T-helper 17 cell (primary cell): ENCODE measurements at places on chromosomes 11 and 22. TPM values are rescaled to one million over a fixed set of nuclear protein-coding genes. Genes with fewer than 3 reads are reported as not detected.

Gene YPEL1
- total RNA-seq, result 4.6 TPM

Gene CABP4
- 7.5 TPM for total RNA-seq

- no peak for DNase-seq
These were observed 16.2 kb downstream of the POU2F3 start for GRCh38 chr11:120256178-120256577.

Gene HSPA8
- 1,034 TPM for total RNA-seq

DNA sequence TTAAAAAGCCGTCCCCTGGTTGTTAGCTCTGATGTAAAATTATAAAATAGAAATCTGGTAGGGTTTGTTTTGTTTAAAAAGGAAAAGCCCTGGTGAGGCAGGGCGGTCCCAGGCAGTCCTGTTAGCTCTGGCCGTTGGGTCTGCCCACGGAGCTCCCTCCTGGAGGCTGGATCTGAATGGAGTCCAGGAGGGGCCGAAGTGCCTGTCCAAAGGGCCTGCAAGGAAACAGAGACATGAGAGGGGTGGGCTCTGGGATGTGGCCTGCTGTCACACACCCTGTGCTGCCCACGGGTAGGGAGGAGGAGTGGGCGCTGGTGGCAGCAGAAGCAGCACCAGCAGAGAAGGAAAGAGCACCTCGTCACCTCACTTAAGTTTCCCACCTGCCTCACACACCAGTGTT is 11.3 kb upstream of the PMM1 start:
- DNase-seq, result no peak

DNA sequence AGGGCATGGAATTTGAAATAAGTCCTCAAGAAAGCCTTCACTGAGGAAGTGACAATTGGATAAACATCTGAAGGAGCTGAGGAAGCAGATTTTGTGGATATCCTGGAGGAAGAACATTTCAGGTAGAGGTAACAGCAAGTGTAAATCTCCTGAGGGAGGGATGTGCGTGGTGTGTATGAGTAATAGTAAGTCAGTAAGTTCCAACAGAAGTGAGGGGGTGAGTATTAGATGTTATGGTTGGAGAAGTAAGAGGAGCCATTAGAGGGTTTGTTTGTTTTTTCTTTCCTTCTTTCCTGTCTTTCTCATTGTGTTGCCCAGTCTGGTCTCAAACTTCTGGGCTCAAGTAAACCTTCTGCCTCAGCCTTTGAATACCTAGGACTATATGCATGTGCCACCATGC is 29.0 kb downstream of the ANKRD42 start:
- no peak for DNase-seq

Gene H19
- total RNA-seq, result not detected

DNA sequence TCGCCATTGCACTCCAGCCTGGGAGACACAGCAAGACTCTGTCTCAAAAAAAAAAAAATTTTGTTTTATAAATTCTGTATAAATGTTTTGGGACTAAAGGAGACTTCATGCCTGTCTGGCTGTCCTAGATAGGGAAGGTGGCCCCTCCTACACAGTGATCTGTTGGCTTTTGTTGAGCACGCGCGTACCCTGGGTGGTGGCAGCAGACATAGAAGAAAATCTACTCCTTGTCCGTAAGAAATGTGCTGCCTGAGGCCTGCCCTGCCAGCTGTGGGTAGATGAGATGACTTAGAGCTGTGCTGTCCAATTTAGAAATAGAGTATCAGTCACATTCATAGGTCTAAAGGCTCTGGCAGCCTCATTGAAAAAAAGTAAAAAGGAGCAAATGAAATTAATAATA is 37.0 kb downstream of the AP2A2 start:
- DNase-seq, result no peak

DNA sequence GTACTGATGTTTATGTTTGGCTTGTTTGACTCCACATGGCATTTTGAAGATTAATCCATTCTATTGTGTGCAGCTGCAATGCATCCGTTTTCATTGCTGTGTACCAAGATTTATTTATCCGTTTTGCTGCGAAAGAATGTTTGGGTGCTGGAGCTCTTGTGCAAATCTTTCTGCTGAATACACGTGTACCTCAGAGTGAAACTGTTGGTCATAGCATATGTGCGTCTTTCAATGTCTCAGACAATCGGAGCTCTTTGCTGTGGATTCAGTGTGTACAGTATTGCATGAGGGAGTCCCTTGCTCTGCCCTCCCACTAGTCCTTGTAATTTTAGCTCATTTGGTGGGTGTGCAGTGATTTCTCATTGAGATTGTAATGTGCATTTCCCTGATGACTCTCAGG is 545.4 kb downstream of the TBC1D22A start:
- DNase-seq, result no peak

DNA sequence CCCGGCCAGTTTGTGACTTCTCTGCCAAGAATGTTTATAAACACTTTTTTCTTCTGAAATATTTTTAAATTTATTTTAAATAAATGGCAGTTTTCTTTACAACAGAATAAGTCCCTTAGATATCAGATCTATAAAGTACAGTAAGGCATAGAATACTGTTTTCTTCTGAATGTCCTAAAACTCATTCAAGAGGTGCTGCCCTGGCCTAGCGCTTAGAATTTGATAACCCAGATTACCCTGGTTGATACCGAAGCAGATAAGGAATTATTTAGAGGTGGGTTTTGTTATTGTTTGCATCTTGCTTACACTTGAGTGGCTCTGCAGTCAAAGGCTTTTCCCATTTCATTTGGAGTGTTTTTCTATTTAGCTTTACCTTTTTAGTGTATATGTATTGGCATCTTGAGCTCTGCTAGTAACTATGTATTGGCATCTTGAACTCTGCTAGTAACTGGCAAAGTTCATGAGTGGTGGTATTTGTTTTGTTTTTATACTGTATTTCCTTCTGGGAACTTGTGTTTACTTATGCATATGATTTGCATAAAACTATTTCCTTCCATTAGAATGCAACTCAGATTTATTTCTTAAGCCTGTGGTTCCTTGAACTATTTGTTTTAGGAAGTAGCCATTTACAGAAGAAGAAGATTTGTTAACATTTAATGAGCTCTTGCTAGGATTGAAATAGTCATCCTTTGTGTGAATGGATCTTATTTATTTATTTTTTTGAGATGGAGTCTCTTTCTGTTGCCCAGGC is 1.2 kb downstream of the ACAD8 start:
- DNase-seq, result no peak

GRCh38 chr11:102891736-102892135 is 17.0 kb upstream of the MMP12 start:
- no peak for DNase-seq

Gene SERHL2
- 0.40 TPM for total RNA-seq

Gene SUSD2
- 1.1 TPM for total RNA-seq

Gene MFRP
- total RNA-seq, result not detected

- no peak for DNase-seq
These were observed 27.4 kb downstream of the SLC43A1 start for GRCh38 chr11:57487920-57488659.

Gene NOX4
- not detected for total RNA-seq

- no peak for DNase-seq
These were observed 14.0 kb upstream of the SESN3 start for GRCh38 chr11:95245038-95245437.

DNA sequence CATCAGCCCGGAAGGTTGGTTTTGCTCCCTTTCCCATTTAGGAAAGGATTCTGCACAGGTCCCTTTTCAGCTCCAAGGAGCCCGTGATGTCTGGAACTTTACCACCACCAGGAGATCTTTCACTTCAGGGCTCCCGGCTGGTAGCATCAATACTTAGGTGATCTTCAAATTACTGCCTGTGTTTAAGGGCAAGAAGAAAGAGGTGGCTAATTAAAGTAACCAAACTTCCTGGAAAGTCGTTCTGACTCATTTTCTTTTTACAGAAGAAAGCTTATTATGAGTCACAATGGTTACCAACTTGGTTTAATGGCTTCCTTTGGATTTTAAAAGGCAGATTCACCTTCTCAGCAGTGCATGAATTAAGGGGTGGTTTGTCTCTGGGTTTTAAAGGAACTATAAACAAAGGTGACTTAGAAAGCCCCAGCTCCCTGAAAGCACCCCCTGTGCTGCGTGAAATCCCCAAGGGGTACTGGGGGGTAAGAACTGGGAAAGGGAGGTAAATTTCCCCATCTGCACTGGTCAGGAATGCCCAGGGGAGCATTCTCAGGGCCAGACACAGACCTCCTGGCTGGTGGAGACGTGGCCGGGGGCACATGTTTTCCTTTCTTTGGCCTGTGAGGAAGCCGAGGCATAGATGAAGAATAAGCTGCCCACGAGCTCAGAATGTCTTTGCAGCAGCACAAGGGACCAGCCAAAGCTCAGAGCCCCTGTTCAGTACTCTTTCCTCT is 8.8 kb downstream of the POU2F3 start:
- DNase-seq, result no peak

GRCh38 chr11:123473941-123474677 is 44.0 kb downstream of the GRAMD1B start:
- no peak for DNase-seq

DNA sequence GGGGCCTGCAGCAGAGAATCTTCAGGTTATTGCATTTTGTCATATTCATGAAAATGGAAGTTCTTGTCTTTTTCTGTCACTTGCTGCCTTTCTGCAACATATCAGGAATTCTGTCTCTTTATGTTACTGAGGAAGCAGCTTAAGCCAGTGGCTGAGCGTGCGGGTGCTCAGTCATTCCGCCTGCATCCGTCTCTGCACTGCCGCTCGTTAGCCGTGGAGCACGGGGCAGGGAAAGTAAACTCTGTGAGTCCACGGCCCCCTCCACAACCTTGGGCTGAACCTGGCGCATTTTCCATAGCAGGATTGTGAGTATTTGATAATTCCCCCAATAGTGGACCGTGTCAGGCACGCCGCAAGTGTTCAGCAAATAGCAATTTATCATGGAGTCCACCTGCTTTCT is 1007.7 kb downstream of the BRD1 start:
- no peak for DNase-seq
